ENCODE measurements at places on chromosomes 4 and X. TPM values are rescaled to one million over a fixed set of nuclear protein-coding genes. Genes with fewer than 3 reads are reported as not detected.

The DUSP21 gene
- not detected for total RNA-seq

The L1CAM gene
- total RNA-seq = 20.2 TPM

The YIPF7 gene
- total RNA-seq = not detected

The ITGB1BP2 gene
- 0.44 TPM for total RNA-seq

The RAB41 gene
- not detected for total RNA-seq

The PDE5A gene
- total RNA-seq = 0.62 TPM

The AMTN gene
- 0.15 TPM for total RNA-seq

The MED14 gene
- total RNA-seq = 20.9 TPM

The MND1 gene
- total RNA-seq = 11.6 TPM

The CENPVL2 gene
- not detected for total RNA-seq

The FGF13 gene
- total RNA-seq = 0.05 TPM

The CYSLTR1 gene
- not detected for total RNA-seq

The BMPR1B gene
- total RNA-seq = 4.3 TPM

The F9 gene
- not detected for total RNA-seq

The VEGFD gene
- total RNA-seq = 0.17 TPM

The NKX6-1 gene
- total RNA-seq = 0.51 TPM

The DOK7 gene
- total RNA-seq = 0.39 TPM

The NPY2R gene
- 0.02 TPM for total RNA-seq

The RLIM gene
- total RNA-seq = 19.5 TPM

The MAGEA11 gene
- total RNA-seq = not detected

The MAGEB6 gene
- 0.09 TPM for total RNA-seq

The HPGD gene
- 83.9 TPM for total RNA-seq

The RBPJ gene
- 12.0 TPM for total RNA-seq

The F8 gene
- 3.6 TPM for total RNA-seq

The KLKB1 gene
- total RNA-seq = not detected

The PNMA3 gene
- total RNA-seq = 0.22 TPM

The IRF2 gene
- 7.8 TPM for total RNA-seq

The TLR1 gene
- total RNA-seq = 0.22 TPM

The CT83 gene
- total RNA-seq = not detected

The TMEM150C gene
- 1.1 TPM for total RNA-seq

The GABRE gene
- 14.5 TPM for total RNA-seq
